Forelimb muscle (tissue), 1 donor: ENCODE measurements at places on chromosomes 13 and 19. TPM values are rescaled to one million over a fixed set of nuclear protein-coding genes. Genes with fewer than 3 reads are reported as not detected.

Gene ZSCAN4
- not detected for polyA plus RNA-seq

DNA sequence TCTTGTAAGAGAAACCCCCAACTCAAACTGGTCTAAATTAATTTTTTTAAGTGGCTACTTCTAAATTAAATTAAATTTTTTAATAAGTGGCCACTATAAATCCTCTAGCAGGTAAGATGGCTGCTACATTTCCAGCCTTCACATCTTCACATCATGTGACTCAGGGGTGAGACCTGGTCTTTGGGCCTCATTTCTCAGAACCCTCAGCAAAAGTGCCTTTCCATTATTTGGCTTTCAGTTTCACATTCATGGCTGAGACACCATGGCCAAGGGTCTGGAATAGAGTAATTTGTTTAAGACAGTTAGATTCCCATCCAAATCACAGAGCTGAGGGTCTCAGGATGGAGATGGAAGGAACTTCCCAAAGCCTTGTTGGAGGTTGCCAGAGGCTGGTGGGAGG, 47.5 kb downstream of the DCT start:
- DNase-seq, result no peak

Gene FOXA3
- not detected for polyA plus RNA-seq

Gene PODNL1
- 0.75 TPM for polyA plus RNA-seq

DNA sequence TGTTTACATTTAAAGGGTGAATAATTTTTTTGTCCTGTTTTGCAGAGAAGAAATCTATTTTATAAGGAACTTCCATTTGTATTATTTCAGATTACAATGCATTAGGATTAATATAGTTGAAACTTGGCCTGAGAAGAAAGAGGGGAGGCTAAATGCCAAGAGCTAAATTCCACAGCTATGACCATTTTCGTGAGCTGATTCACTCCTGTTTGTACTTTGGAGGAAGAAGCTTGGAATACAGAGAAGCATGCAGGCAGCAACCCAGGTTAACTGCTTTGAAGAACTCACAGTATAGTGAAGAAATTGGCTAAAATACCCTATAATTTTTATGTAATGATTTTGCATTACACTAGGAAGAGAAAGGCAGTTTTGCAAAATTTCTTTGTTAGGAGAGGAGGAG, 309.4 kb upstream of the KLF12 start:
- DNase-seq, result peak; percentile 71

GRCh38 chr13:49217962-49218492, 2.1 kb upstream of the MLNR start:
- DNase-seq, result no peak

GRCh38 chr13:112175162-112176075, 108.5 kb downstream of the SOX1 start:
- no peak for DNase-seq

Gene C1QTNF9
- polyA plus RNA-seq, result 4.9 TPM

GRCh38 chr13:74867460-74867859, 614.5 kb downstream of the TBC1D4 start:
- no peak for DNase-seq

DNA sequence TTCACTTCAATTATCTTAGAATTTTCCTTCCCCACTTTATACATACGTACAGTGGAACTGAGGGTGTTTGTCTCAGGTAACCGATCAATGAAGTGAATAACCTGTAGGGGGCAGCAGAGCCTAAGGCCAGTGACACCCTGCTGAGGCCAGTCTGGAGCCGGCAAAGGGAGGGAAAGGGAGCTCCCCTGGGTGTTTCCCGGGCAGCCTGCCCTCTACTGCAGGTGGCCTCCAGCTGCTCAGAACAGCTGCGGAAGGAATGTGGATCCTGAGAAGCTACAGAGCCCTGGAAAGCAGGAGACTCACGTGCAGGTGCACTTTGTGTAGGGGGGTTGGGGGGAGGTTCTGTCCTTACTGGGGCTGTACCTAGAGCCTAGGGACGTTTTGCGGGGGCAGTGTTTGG, 832 bp upstream of the ZNF491 start:
- peak; percentile 46 for DNase-seq

Gene IZUMO2
- not detected for polyA plus RNA-seq

DNA sequence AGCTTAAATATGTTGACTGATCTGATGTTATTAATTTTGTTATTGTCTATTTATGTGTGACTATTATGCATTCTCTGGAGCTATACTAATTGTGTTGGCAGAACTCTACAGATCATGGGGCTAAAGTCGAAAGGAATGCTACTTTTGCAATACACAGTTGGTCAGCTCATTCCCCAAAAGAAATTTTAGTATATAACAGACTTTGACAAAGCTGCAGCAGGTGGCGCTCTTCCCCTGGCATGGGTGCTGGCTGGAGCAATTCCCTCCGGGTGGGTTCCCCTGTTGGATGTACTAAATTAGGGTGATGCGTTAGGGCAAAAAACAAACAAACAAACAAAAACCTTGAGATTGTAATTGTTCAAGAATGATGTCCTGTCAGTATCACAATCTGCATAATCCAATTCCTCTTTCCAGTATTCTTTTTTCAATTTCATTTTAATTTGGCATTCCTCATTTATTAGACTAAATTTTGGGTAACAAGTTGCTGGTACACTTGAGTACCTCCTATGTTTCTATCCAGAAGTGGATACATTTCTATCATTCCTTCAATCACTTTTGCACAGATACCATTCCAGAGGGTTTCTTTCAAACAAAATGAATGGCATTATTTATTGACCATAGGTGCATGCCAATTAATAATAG, 322.8 kb upstream of the EDNRB start:
- no peak for DNase-seq

Gene GFY
- 0.09 TPM for polyA plus RNA-seq

DNA sequence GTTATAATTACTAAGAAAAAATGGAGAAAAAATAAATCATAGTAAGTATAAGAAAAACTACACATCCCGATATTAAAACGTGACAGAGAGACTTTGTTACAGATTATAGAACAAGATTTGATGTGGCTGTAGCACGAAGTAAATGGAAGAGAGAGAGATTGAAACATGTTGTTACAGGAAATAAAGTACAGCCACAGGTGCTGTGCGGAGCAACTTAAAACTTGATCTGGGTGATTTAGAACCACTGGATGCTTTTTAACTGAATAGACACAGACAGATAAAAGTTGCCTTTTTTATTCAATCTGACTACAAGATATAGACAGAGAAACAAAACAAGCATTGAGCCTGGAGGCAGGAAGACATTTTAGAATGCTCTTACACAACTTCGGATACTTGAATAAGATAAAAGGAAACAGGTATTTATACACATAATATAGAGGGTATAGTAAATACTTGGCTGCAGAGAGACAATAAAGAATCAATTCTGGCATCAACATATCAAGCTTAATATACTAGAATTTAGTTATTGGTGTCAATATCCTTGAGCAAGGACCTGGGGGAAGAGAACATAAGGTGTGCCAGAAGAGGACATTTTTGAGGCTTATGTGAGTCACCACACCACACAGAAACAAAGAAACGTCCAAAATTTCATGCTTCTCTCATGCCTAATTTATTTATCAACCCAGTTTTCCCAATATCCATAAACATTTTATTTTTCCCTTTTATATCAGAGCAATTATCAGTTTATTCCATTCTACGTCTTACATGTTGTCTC, 548.5 kb downstream of the SLITRK1 start:
- no peak for DNase-seq

DNA sequence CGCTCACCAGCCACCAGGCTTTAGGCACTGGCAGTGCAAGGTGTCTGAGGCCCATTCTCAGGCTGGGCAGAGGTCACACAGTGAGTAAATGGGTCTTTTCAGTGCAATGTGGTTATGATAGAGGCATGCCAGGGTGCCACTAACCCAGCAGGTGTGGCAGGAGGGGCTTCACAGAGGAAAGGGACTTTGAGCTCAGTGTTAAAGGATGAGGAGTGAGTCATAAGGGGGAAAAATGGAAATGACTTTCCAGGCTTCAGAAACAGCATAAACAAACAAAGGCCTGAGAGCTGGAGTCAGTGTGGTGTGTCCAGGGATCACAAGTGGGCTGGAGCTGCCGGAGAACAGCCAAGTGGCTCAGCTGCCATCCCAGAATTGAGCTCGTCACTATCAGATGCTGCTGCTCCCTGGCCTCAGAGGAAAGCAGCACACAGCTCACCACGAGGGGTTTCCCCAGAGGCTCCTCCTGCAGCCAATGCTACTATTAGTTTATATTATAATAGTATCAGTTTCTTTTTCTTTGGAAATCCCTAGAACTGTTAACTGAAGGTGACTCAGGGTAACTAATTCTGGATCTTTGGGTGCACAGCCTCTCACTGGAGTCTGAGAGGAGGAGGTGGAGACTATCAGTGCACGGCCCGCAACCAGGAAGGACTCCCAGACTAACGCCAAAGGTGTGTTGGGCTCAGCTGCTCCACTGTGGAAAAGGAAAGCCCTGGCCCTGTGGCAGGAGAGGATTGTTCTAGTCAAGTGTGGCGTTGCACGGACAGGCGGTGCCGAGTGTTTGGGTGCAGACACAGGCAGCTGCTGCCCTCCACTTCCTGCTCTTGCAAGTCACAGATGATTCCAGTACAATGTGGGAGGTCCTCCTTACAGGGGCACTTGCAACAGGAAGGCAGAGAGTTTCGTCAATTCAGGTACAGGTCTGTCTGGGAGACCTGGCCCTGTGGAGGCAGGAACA, 39.5 kb downstream of the DHRS12 start:
- DNase-seq, result no peak

Gene HAUS5
- polyA plus RNA-seq, result 10.9 TPM

GRCh38 chr19:3039641-3040077, 10.6 kb upstream of the TLE2 start:
- no peak for DNase-seq

- no peak for DNase-seq
These were observed 19.0 kb upstream of the ADGRE1 start for GRCh38 chr19:6868351-6868750.

DNA sequence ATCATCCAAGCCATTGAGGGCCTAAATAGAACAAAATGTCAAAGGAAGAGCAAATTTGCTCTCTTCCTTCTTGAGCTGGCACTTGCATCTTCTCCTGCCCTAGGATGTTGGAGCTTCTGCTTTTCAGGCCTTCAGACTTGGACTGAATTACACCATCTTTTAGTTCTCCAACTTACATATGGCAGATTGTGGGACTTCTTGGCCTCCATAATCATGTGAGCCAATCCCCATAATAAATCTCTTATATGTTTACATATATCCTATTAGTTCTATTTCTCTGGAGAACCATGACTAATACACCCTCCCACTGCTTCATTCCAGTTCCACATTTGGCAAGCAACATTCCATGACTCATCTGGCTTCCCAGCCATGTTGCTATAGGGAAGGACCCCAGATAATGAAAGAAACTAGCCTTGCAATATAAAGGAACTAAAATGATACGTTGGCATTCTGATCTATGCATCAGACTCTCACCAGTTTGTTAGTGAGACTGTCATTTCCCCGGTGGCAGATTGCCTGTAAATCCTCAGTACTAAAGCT, 11.0 kb upstream of the ACOD1 start:
- DNase-seq, result peak; percentile 67

Gene ZBTB32
- polyA plus RNA-seq, result not detected

- no peak for DNase-seq
These were observed 165.2 kb downstream of the DCLK1 start for GRCh38 chr13:35966024-35966423.

DNA sequence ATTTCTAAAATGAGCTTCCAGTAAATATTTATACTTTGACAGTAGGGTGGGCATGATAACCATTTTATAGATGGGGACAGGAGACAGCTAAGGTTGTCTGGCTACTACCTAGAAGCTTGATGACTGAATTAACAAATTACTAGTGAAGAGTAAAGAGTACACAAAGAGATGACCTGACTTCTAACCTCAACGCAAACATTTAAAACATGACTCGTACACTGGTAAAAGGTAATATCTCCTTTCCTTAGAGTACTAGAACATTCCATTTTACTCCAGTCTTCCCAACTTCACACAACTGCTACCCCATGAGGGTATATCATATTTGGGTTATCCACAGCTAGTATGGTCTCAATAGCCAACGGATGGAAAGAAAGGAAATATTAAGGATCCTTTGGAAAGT, 258.9 kb downstream of the FOXO1 start:
- no peak for DNase-seq

DNA sequence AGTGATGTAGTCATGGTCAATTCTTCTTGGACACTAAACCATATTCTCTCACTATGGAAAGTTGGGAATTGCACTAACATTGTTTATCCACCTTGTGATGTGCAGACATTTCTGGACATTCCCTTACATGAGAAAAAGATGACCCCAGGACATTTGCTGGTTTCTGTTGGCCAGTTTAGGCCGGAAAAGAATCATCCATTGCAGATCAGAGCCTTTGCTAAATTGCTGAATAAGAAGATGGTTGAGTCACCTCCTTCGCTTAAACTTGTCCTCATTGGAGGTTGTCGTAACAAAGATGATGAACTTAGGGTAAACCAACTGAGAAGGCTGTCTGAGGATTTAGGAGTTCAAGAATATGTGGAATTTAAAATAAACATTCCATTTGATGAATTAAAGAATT, at the start of gene UTP14C:
Gene UTP14C (plus strand): TSS at position 211 of the 400 bp plus-strand sequence. CDS start 4,114 bp downstream, outside the sequence.
- DNase-seq, result no peak

Gene ZNF20
- 2.1 TPM for polyA plus RNA-seq

GRCh38 chr19:51107406-51108065, 673 bp downstream of the CTU1 start:
- DNase-seq, result no peak

- DNase-seq, result no peak
These were observed 6.6 kb downstream of the AP2S1 start for GRCh38 chr19:46844067-46844489.

- DNase-seq, result no peak
These were observed 25.2 kb downstream of the SPATA13 start for GRCh38 chr13:24185591-24186232.

DNA sequence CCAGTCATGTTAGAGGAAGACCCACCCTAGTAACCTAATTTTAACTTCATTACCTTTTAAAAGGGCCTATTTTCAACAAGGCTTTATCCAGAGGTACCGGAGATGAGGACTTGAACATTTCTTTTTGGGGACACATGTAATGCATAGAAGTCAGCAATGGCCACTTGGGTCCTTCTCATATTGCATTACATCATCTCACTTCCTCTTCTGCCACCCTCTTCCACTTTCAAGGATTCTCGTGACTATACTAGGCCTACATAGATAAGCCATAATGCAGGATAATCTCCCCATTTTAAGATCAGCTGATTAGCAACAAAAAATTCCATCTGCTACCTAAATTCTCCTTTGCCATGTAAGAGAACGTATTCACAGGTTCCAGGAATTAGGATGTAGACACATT, 557.2 kb downstream of the KCTD12 start:
- DNase-seq, result no peak

Gene SIGLEC5
- polyA plus RNA-seq, result 0.71 TPM

Gene PLEKHA4
- 28.0 TPM for polyA plus RNA-seq
